ENCODE measurements at places on chromosomes 5 and 9.

DNA sequence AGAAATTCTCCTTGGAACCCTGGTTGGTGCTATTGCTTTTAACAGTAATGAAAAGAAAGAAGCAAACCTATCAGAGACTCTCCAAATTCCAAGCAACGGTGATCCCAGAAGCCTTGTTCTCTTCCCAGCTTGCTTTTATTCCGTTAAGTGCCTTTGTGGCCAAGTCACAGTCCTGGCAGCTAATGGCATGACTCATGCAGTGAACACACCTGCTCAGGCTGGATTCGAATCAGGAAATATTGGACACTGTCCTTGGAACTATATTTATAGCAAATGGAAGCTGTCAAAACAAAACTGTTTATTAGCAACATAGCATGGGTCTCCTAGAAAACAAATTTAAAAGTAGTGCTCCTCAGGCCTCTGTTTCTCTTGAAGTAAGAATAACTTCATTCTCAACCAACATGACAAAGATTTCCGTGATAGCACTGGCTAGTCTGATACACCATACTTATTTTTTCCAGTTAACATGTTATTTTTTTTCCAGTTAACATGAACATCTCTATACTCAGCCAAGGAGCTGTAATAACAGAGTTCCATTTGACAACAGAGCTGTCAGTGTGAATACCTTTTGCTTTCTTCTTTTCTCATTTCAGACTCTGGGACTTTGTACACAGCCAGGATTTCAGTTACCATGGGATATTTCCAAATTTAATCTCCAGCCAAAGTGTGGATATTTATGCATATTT, 502.4 kb downstream of the GADD45G start:
- DNase-seq = peak; percentile 66

DNA sequence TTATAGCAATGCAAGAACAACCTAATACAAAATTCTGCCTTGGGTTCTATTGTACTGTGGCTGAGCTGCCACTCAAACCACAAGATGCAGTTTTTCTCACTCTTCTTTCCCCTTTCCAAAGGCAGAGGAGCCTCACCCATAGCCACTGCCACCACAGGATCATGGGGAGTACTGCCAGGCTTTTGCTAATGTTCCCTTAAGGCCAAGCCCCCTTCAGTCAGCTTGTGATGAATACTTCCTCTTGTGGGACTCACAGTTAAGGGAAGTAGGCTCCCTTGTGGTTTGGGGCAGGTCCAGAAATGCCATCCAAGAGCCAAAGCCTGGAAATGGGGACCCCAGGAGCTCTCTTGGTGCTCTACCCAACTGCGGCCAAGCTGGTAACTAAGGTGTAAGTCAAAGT, 258.7 kb downstream of the SPATA31D1 start:
- no peak for DNase-seq

GRCh38 chr9:104586496-104587180, 12.6 kb downstream of the OR13C5 start:
- DNase-seq = no peak

DNA sequence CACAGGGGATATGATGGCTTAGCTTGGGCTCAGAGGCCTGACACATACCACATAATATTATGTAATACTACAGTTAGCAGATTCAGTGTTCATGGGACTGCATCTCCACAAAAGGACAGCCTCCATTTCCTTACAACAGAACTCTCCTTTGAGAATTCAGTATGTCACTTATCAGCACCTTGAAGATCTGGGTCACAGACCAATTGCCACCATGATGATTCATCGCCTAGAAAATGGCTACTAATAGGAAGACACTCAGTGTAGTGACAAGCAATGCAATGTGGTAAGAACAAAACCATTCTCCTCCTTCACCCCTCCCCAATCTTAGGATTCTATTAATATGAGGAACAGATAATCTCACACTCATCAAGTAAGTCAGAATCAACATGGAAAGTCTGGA, 38.7 kb upstream of the PRLR start:
- no peak for DNase-seq
